ENCODE measurements at places on chromosomes 6 and 20.

DNA sequence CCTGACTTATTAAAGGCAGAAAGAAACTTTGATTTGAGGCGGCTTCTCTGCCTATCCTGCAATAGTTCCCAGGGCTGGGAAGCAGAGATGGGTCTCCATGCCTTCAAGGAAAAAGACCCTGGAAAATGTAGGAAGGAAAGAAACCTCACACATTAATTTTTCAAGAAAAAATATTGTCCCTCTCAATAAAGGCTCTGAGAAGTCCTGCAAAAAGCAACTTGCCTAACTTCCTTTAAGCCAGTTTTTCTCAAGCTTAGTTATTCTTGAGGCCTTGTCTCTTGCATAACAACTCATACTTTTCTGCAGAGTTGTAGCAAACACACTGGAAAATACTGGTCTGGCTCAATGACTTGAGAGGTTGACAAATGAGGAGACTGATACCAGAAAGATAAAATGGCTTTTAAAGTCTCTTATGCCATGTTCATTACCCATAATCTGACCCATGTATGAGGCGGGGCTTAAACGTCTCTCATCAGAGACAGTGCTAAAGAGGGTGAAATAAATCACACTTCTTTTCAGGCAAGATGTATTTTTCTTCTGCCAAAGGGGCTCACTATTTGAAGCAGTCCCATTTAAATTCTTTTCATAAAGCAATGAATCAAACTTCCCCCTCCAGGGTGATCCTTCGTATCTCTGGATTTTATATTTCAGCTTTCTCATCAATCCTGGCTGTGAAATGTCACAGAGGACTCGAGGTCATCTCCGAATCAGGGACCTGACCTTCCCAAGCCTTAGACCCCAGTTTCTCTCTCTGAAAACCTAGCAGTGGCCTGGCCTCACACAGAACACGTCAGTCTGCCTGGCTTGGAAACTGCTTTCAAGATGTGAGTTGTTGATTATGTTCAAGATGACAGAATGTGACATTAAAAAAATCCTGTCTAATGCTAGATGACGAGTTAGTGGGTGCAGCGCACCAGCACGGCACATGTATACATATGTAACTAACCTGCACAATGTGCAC, 82.3 kb upstream of the KCNG1 start:
- no peak for DNase-seq

- peak; percentile 4 for DNase-seq
These were observed 128.2 kb upstream of the LAMA2 start for GRCh38 chr6:128754658-128755256.

DNA sequence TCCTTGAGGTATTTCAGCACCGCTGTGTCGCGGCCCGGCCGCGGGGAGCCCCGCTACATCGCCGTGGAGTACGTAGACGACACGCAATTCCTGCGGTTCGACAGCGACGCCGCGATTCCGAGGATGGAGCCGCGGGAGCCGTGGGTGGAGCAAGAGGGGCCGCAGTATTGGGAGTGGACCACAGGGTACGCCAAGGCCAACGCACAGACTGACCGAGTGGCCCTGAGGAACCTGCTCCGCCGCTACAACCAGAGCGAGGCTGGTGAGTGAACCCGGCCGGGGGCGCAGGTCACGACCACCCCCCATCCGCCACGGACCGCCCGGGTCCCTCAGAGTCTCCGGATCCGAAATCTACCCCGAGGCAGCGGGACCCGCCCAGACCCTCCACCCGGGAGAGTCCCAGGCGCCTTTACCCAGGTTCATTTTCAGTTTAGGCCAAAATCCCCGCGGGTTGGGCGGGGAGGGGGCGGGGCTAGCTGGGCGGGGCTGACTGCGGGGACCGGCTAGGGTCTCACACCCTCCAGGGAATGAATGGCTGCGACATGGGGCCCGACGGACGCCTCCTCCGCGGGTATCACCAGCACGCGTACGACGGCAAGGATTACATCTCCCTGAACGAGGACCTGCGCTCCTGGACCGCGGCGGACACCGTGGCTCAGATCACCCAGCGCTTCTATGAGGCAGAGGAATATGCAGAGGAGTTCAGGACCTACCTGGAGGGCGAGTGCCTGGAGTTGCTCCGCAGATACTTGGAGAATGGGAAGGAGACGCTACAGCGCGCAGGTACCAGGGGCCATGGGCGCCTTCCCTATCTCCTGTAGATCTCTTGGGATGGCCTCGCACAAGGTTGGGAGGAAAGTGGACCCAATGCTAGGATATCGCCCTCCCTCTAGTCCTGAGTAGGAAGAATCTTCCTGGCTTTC, 693 bp downstream of the HLA-F start:
- DNase-seq, result peak; percentile 61

DNA sequence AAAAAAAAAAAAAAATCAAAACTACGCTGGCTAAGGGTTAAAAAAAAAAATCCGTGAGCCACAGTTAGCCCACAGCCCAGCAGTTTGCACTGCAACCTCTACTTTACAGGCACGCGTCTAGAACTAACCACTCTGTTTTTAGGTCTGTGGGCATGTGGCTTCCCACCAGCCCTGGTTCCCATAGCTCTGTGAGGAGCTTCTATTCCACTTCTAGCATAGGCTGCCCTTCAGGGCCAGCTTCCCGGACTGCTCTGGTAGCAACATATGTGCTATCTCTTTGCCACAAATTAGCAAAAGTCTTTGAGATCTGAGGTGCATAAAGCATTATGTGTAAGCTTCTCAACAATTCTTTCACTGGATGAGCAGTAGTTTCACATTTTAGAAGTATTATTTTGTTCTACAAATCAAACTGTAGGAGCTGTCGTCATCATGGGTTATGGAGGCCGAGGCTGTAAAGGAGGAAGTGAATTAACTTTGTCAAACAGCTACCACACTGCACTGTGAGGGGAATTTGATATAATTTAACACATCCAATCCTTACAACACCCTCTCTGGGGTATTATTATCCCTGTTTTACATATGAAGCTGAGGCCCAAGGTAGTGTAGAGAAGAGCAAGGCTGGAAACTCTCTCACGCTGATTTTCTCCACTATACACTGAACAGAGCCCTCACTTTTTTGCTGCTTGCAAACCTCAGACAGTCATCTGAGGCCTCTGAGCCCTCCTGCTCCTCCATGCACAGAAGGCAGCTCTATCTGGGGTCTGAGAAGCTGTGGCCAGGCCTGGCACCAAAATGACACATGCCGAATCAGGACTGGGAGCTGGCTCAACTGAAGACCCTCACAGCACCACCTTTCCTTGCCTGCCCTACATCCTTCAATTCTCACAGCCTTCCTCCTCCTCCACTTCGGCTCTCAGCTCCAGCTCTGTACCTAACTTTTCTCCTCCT, 35.4 kb downstream of the MAN1A1 start:
- no peak for DNase-seq

DNA sequence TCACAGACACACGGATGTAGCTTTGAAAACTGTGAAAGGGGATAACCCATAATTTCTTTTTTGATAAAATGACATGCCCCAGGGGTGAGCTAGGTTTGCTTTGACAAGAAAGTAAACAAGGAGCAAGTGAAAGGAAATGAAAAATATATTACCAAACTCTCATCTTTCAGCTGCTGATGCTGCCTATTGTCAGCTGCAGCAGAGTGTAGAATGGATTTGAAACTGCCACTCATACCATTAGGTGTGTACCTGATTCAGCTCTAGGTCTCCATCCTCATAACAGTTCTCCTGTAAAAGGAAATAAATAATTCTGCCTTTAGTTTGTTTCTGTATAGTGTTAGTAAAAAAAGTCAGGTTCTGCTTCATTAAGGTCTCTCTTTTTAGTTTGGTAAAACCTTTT, 415.1 kb upstream of the MARCKS start:
- no peak for DNase-seq

GRCh38 chr20:49276961-49277785, 684 bp downstream of the ZNFX1 start:
- no peak for DNase-seq

DNA sequence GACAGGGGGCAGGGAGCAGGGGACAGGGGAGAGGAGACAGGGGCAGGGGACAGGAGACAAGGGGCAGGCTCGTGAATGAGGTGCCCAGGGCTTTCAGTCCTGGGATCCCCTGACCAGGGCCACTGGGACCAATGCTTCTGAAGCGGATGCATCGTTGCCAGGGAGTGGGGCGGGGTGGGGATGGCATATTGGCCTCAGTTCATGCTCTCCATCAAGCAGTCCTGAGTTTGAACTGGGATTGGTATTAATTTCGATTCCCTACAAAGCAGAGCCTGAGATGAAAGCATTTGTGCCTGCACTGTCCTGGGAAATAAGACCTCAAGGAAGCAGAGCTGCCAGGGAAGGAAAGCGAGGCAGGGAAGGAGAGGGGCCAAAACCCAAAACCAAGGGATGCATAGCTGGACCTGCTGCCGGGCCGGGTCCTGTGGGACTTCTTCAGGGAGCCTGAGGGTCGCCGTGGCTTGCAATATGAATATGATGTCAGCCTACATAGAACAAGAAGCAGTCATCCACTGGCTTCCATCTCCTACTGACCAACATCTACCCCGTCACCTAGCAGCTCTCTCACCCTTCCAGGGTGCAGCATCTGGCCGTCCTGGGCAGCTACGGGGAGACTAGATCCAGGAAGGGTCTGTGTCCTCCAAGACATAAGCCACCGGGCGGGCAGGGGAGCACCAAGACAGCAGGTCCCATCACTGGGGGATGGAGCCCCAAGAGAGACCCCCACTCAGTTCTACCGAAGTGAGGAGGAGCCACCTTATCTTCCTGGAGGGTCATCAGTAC, 233.3 kb downstream of the SYNDIG1 start:
- no peak for DNase-seq

GRCh38 chr6:14518515-14519217, 401.1 kb downstream of the CD83 start:
- DNase-seq, result no peak

GRCh38 chr20:1870792-1871550, 24.2 kb upstream of the SIRPA start:
- DNase-seq, result no peak

DNA sequence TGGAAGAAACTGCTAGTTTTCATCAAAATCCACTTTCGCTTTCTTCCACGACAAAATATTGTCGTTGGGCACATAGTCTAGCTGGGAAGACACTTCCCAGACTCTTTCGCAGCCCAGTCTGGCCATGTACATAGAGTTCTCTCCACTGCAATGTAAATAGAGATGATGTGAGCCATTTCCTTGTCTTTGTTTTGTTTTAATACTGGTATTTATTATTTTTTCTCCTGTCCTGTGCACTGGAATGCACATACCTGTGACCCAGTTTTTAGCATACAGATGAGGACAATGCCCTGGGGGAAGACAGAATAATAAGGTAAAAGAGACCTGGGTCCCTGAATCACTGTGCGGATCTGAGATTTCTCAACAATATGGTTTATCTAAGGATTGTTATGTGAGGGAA, 149.5 kb upstream of the BMP5 start:
- DNase-seq, result no peak

DNA sequence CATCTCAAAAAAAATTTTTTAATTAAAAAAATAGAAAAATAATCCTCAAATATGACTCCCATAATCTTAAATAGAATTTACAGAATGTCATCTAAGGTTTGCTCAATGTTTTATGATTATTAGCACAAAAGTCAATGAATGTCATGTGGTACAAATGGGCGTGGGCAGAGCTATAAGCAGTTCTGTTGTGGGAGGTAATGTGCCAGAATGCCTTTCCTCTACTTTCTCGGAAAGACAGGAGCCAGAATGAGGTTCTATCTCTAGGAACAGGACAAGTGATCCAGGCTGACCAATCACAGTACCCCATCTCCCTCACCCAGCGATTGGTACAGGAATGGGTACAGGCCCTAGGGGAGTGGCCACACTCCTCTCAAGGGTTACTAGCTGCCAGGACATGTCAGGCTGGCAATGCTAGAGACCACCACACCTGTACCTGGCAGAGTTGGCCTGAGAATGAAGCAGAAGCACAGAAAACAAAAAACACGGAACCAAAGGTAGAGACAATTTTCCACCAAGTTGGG, 15.1 kb downstream of the RALGAPA2 start:
- DNase-seq, result no peak

GRCh38 chr6:10961837-10962236, 75.0 kb downstream of the SYCP2L start:
- DNase-seq, result no peak

DNA sequence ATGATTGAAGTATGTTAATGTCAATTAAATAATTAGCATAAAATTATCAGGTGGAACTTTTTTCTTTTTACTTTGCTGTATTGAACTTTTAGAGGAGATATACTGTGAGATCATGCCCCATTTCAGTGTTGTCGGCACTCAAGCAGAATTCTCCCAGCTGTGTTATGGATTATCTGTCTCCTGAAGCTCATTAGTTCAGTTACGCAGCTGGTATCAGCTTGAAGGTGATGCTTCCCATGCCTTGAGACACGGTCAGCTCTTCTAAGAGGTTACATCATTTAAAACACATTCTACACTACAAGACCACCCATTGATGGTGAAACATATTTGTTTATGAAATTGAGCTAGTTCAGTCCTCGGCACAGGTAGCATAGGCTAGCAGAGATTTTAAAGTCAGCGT, 68.9 kb upstream of the PHACTR2 start:
- no peak for DNase-seq

DNA sequence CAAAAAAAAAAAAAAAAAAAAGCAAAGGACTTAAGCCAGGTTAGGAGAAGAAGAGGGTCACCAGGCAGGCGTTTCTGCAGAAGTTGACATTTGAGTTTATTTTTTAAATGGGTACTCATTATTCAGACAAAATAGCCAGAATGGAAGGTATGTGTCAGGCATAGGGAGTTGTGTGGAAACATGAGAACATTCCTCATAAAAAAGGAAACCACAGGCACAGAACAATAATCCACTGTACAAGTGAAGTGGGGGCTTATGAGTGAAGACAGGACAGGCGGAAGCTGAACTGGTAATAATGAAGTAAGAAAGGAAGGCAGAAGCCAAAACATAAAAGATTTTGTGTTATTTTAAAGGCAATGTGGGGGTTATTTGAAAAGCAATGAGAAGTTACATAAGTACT, 104.6 kb downstream of the EPB41L2 start:
- no peak for DNase-seq

DNA sequence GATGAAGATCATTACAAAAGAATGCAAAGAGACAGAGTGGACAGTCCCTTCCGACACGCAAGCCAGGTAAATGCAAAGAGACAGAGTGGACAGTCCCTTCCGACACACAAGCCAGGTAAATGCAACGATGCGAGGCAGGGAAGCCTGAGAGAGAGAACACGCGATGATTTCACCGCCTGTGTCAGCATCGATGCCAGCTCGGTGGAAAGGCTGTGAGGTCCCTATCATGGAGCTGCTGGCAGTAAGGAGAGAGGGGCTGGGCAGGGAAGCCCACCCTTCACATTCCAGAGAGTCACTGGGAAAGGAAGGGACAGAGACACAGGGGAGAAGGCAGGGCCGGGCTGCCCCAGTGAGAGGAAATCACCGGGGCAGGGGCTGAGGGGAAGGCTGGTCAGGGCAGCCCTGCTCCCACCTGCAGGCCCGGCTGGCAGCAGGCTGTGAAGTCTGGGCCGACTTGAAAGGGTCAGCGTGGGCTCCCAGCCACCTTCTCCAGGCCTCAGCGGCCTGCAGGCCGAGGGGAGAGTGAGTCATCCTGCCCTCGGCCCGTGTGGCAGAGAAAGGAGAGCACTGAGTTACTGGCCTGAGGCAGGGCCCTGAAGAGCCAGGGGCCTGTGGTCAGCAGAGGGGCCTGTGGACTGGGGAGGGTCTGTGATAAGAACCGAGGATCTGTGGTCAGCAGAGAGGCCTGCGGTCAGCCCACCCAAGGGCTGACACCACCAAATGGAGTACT, 80.4 kb downstream of the DACT2 start:
- no peak for DNase-seq

- DNase-seq, result no peak
These were observed 84.3 kb upstream of the RALY start for GRCh38 chr20:33909331-33909921.
